ENCODE measurements at places on chromosomes 13 and 19. TPM values are rescaled to one million over a fixed set of nuclear protein-coding genes. Genes with fewer than 3 reads are reported as not detected.

GRCh38 chr19:51971624-51972023 is 15.0 kb downstream of the ZNF350 start:
- no peak overlapping the region for H3K4me3 ChIP-seq
- peak; percentile 24 for DNase-seq
- H3K27ac ChIP-seq, result no peak overlapping the region
- H3K4me1 ChIP-seq, result no peaks in the 10 kb centered on the region
- H3K27me3 ChIP-seq, result no peaks in the 10 kb centered on the region
- peaks cover 33% of the 10 kb centered on the region for H3K36me3 ChIP-seq

DNA sequence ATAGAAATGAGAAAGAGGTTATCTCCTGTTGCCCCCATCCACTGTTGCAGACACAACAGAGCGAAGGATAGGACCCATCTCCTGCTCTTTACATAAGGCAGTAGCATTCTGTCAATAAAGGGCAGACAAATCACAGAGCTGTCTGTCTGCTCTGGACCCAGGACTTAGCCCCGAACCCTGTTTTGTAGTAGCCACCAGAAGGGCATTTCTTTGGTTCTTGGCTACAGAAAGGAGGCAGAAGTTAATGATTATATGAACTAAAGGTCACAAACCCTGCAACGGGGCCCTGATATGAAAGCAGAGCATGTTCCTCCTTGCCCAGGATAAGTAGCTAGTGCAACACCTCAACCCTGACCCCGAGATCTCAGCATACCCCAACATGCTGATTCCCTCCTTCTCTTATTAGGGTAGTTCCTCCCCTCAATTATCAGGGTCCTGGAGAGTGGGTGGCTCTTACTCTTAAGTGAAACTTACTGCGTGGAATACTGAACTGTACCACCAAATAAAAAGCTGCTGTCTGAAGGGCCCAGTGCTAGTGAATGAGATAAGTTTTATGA is 680.4 kb upstream of the SPRY2 start:
- no peak overlapping the region for H3K4me3 ChIP-seq
- no peak for DNase-seq
- H3K4me1 ChIP-seq, result no peaks in the 10 kb centered on the region
- no peaks in the 10 kb centered on the region for H3K36me3 ChIP-seq

DNA sequence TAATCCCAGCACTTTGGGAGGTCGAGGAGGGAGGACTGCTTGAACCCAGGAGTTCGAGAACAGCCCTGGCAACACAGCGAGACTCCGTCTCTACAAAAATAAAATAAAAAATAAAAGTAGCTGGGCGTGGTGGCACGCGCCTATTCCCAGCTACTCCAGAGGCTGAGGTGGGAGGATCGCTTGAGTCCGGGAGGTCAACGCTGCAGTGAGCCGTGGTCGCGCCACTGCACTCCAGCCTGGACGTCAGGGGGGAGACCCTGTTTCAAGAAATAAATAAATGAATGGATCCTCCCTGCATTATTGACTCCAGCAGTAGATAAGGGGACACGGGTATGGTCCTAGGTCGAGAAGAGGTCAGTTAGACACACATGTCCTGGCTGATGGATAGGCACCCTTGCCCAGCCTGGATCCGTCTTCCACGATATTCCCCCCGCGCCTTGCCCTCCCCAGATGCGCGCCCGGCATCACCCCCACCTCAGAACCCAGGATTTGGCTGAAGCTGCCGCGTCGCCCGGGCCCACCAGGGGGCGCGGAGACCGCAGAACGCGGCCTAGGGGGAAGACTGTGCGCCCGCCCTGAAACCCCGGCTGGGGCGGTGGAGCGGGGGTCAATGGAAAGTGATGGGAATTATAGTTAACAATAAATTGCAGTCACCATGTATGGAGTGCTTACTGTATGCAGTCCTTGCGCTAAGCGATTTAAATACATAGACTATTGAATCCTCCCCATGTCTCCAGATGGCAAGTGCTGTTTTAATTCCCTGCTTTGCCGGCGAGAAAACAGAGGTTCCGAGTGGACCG is 2.1 kb upstream of the HOOK2 start:
- H3K27me3 ChIP-seq, result no peaks in the 10 kb centered on the region
- H3K4me3 ChIP-seq, result peak overlapping the region; percentile 68
- no peak for DNase-seq
- H3K36me3 ChIP-seq, result no peaks in the 10 kb centered on the region
- peaks cover 33% of the 10 kb centered on the region for H3K4me1 ChIP-seq

DNA sequence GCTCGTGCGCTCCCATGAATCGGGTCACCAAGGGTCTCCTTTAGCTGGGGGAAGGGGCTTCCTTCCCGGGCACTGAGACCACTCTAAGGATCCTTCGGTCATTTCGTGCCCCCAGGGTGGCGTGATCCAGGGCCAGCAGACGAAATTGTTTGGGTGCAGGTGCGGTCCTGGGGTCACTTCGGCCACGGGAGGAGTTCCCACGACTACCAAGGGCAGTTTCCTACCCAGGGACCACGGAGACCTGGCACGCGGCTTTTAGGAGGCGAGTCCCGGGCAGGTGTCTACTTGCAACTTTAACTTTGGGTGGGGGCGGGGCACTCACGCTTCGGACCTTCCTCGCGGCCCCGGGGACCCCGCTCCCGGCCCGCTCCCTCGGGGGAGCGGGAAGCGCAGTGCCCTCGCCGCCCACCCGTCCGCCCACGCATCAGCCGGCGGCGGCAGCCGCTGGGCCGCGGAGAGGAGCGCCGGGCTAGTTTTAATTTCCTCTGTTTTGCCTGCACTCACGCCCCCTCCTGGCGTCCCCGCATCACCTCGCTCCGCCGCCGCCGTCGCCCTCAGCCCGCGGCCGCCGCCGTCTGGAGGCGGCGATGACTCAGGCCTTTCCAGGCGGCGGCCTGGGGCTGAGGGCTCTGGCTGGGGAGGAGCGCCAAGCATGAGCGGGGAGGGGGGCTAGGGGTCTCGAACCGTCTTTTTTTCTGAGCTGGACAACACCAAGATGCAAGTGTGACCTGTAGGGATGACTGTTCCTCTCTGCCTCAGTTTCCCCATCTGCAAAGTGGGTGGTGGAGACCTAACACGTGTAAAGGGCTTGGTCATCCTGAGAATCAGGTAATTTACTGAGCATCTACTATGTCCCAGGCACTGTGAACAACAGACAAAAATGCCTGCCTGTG is 21.8 kb downstream of the OLFM2 start:
- H3K27ac ChIP-seq, result no peak overlapping the region
- no peaks in the 10 kb centered on the region for H3K36me3 ChIP-seq
- peaks cover 11% of the 10 kb centered on the region for H3K4me1 ChIP-seq
- peak; percentile 53 for DNase-seq
- H3K27me3 ChIP-seq, result peaks cover 21% of the 10 kb centered on the region

DNA sequence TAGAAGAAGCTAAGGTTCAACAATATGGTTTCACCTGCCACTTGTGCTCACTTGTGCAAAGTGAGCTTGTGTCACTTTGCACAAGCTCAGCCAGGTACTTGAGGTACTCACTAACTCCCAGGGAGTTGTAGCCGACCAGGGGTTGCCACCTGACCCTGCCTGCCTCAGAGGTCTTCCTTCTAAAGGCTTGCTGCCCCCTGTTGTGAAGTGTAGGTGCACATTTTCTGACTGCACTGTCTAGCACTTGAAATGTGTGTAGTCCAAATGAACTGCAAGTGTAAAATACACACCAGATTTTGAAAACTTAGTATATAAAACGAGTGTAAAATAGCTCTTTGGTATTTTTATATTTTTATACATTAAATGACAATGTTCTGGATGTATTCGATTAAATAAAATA is 230.8 kb downstream of the DLEU7 start:
- no peak overlapping the region for H3K4me3 ChIP-seq
- DNase-seq, result no peak
- peaks cover 12% of the 10 kb centered on the region for H3K4me1 ChIP-seq
- no peak overlapping the region for H3K27ac ChIP-seq
- no peaks in the 10 kb centered on the region for H3K36me3 ChIP-seq

- H3K4me1 ChIP-seq, result no peaks in the 10 kb centered on the region
- H3K4me3 ChIP-seq, result no peak overlapping the region
- H3K27ac ChIP-seq, result no peak overlapping the region
- no peaks in the 10 kb centered on the region for H3K27me3 ChIP-seq
- no peaks in the 10 kb centered on the region for H3K36me3 ChIP-seq
Measured at GRCh38 chr13:102687520-102687919, 7.3 kb downstream of the METTL21C start.

Gene KLK2
- total RNA-seq, result not detected

Gene EFNB2
- total RNA-seq, result 93.2 TPM

Gene RYR1
- total RNA-seq, result 0.05 TPM
